ENCODE measurements at places on chromosomes 6 and 20. TPM values are rescaled to one million over a fixed set of nuclear protein-coding genes. Genes with fewer than 3 reads are reported as not detected.

GRCh38 chr6:88177961-88178464 lies 11.9 kb upstream of the CNR1 start:
- DNase-seq: peak; percentile 80

DNA sequence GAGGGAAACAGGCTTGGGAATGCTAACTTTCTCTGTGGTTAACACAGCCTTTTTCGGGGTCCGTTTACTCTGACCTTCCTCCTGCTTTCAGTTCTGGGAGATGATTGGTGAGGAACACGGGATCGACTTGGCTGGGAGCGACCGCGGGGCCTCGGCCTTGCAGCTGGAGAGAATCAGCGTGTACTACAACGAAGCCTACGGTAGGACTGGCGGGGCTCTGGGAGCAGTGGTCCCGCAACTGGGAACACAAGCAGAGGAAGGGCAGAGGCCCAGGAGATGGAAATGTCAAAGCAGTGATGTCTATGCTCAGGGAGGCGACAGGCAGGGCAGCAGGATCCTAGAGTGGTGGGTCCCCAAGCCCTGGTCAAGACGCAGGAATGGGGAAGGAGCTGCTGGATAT lies 3.5 kb downstream of the TUBB1 start:
- no peak for DNase-seq

DNA sequence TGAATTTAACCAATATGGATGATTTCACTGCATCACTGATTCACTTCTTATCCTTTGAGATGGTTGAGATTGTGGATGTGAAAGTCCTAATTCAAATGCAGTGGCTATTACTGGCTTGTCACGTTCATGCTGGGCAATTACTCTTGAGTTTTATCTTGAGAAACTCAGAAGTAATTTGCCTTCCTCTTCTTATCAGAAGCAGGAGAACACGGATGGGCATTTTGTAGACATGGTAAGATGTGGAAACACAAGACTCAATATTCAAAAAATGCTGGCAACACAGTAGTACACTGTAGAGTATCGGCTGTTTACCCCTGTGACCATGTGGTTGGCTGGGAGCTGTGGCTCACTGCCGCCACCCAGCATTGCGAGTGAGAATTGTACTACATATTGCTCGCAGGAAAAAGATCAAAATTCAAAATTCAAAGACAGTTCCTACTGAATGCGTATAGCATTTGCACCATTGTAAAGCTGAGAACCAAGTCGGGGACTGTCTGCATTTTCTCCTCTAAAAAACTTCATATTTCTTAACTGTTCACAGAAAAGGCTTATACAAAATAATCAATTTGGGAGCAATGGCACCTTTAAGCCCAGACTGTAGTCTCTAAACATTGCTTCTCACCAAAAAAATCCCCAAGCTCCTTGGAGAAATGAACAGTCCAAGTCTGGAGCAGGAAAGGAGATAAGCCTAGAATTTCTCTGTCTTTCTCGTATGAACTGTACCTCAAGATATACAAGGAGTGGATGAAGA lies 61.9 kb upstream of the ELOVL5 start:
- peak; percentile 35 for DNase-seq

GRCh38 chr6:56842686-56843475 lies 112.0 kb upstream of the BEND6 start:
- DNase-seq: no peak

- peak; percentile 73 for DNase-seq
Measured at GRCh38 chr20:20480689-20481088, 112.8 kb downstream of the INSM1 start.

DNA sequence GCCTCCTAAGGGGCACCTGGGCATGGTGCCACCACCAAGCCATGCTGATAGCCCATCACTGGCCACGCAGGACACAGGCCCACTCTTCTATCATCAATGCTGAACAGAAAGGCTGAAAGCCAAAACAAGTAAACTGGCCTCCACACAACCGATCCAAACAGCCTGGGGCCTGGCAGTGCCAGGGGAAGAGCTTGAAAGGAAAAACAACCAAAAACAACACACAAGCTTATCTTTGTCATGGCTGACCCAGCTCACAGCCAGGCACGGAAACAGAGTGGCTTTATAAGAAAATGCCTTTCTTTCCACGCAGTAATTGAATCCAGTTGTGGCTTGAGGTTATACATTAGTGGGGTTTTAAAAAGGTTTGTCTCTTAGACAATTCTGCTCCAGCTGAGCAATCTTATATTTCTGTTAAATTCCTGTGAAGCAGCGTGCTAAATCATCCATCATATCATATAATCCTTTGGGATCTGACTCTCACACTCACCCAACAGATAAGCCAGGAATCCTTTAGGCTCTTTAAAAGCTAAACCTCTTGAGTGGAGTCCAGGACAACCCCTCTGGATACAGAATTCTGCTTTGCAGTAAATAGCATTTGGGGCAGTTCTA lies 65.4 kb upstream of the SLC22A16 start:
- DNase-seq: no peak

SNAP91 gene
- total RNA-seq: 0.10 TPM

SPDEF gene
- not detected for total RNA-seq

CPXM1 gene
- 0.17 TPM for total RNA-seq

GRM1 gene
- total RNA-seq: not detected

SYCP2L gene
- 0.35 TPM for total RNA-seq

All from renal cortical epithelial cell (primary cell).